ENCODE measurements at places on chromosomes 11 and 22.

DNA sequence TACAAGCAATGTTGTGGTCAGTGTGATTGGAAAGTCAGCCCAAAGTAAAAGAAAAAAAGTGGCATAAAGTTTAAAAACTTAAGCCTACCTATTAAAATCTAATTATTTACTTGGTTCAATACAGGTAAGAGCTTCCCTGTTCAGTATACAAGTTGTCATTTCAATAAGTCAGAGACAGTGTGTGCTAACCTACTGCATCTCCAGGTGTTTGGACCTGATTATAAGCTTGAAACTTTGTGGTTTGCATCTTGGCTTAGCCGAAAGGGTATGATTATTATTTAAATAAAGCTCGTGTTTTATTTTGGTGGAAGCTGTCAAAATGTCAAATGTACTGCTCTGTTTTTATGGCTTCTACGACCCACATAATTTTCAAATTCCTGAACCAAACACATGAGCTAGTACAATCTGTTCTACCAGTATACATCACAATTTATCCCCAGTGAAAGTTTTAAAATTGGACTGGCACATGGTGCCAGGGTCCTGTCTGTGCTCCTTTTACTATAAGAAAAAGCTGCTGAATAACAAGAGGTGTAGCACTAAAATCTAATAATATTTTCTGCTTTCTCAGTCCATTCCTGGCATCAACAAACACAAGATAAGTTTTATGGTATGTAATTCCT, 103.9 kb upstream of the ANO3 start:
- DNase-seq: no peak

DNA sequence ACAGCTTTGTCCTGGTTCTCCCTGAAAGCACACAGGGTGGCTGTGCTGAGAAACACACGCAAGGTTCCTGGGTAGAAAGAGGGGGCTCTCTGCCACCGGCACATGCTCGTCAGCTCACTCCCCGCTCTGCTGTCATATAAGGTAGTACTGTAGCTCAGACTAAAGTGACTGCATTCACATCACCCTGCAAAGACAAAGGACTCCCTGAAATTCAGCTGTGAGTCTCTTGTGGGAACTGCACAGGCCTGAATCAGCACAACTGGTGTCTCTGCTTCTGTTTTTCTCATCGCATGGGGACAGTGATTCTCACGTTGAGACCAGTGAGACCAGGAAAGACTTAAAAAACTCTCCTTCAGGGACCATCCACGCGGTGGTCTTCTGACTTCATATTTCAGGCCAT, 124.1 kb upstream of the BID start:
- DNase-seq: no peak

DNA sequence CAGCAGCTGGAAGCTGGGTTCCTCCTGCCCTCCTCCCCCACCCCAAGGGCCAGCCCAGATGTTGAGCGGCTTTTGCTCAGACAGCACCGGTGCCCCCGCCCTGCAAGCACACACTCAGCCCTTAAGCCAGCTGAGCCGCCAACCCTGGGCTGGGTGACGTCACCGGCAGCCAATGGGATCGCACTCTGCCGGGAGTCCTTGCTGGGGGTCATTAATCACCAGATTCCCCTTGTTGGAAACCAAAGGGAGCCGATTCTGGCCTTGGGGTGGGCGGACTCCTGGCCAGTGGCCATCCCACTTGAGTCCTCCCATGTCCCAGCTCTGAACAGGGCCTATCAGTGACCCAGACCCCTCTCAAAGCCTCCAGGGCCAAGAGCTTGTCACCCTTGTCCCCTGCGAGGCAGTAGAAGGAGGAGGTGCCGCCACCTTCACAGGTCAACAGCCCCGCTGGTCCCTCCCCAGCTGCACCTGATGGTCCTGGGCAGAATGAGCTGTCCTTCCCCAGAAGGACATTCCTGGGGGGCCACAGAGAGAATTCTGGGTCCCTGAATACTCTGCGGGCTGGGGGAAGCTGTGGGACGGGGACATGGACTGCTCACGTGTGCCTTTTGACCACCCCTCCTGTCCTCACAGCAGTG, 7.4 kb downstream of the DUSP8 start:
- no peak for DNase-seq

DNA sequence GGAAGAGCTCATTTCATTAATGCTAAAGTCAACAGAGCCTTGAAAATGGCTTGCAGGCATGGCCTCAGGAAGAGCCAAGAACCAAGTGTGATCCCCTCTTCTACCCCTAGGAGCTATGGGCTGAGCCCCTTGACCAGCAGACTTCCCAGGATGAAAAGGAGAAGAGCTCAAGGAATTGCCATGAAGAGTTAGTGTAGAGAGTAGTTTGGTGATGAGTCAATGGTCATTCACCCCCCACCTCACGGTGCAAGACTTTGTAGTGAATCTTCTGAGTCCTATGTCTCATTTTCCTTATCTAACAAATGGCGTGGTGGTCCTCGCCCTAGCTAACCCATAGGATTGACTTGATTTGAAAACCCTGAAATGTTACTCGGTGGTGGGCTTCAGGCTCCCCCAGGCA, 422.4 kb upstream of the CADM1 start:
- no peak for DNase-seq

- DNase-seq: no peak
These were observed 9.9 kb upstream of the OR56B1 start for GRCh38 chr11:5726351-5726750.

- no peak for DNase-seq
These were observed 232.4 kb downstream of the MIAT start for GRCh38 chr22:26889802-26890201.

DNA sequence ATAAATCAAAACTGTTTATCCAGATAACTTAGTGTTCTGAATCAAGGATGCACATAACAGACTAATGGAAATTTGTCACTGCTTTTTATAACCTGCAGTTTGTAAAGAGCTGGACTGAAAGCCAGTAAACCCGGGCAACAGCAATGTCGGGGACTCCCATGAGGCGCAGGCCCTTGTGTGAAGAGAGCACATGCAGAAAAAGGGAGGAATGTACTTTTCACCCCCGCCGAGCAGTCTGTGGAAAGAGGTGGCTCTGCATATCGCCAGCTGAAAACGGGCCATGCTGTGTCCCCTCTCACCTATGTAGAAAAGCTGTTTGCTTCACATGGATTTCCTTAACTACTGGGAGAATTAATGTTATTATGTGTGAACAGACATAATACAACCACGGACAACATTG, 291.2 kb downstream of the CADM1 start:
- no peak for DNase-seq

- no peak for DNase-seq
These were observed 423.0 kb downstream of the DYNC2H1 start for GRCh38 chr11:103532133-103532788.

DNA sequence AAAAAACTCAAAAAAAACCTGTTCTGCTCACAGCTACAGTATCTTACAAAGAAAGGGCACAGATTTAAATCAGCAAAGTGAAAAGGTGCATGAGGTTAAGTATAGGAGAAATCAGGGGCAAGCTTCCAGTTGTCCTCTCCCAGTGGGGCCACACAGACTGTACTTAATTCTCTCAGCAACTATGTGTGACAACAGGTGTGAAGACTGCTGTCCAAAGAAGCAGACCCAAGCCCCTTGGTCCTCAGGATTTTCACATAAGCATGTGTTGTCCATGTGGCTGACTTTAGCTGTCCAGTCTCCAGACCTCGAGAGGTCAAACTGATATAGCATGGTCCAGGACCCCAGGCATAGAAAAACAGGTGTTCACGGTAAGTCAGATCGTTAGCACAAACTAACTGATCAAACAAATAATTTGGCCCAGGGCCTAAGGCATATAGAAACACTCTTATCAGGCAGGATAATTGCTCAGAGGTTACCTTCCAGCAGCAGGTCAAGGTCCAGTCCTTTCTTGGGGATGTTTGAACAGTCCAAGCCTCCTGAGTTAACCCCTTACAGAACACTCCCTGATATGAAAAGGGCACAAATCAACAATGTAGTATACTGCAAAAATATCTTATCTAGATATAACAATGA, 21.1 kb upstream of the CSTF3 start:
- DNase-seq: no peak
